Stimulated activated CD8-positive, alpha-beta memory T cell treated with anti-CD3 and anti-CD28 coated beads, Interleukin-15, amount 100 ng/mL, for 24 hours (primary cell): ENCODE measurements at places on chromosomes 2 and 18.

- no peak for DNase-seq
Observed at GRCh38 chr18:59278793-59279192, 5.5 kb upstream of the RAX start.

DNA sequence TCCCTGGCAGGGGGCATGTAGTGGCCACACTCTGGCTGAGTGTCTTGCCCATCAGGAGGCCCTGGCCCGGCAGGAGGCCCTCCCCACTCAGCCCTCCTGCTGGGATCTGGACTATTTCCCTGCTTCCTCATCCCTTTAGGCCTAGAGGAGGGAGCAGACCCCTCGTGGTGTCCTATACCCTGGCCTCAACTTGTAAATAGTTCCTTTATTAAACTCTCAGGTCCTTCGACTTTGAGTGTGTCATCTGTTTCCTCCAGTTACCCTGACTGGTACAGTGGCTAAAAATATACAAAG, 166.7 kb upstream of the GLI2 start:
- DNase-seq, result no peak

GRCh38 chr2:233402346-233402745, 48.1 kb downstream of the DGKD start:
- no peak for DNase-seq

DNA sequence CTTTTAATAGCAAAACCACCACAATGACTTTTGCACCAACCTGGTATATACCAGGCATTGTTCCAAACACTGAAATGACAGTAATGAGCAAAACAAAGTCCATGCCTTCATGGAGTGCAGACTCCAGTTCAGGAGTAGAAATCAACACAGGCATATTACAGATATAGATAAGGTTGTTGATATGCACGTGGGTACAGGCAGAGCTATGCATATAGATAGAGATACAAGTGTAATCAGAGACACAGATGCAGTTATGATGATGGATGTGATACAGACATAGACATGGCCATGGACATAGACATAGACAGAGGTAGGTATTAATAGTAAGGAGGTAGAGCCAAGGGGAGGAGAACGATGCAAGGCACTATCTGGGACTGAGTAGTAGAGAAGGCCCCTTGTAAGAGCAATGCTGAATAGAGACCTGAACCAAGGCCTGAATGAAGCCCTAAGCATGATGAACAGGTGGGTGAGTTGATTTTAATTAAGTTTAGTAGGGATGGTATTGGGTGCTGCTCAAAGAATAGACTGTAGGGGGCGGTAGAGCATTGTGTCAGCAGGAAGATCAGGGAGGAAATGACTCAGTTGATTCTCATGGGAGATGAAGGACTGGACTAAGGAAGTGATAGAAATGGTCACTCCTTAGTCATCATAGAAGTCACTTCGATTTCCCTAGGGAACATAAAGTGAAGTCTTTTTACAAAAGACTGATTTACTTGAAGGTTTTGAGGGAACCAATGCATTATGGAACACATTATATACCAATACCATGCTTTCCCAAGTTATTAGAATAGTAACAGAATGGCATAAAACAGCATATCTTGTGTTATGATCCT, 39.4 kb downstream of the CMPK2 start:
- peak; percentile 9 for DNase-seq

DNA sequence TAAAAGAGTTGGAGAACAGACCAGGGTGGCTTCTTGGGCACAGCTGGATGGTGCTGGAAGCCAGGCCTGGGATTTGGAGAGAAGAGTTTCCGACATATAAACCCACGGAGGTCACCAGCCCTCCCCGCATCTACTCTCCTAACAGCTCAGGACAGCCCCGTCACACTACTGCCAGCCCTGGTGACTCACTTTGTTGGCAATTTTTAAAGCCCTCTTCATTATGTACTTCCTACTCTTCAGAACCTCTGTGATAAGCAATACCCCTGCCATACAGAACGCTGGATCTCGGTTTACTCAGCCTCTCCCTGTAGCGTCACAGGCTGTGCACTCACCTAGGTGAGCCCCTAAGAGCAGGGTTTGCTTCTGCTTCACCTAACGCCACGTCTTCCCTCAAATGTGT, 48.1 kb downstream of the ID2 start:
- DNase-seq, result no peak

GRCh38 chr2:145043399-145043834, 523.5 kb upstream of the ZEB2 start:
- no peak for DNase-seq

GRCh38 chr2:172095146-172095904, 7.4 kb downstream of the DLX2 start:
- no peak for DNase-seq

GRCh38 chr18:21513292-21513691, 87.2 kb downstream of the ESCO1 start:
- DNase-seq, result no peak

GRCh38 chr2:168096158-168096557, 151.2 kb downstream of the STK39 start:
- DNase-seq, result no peak

DNA sequence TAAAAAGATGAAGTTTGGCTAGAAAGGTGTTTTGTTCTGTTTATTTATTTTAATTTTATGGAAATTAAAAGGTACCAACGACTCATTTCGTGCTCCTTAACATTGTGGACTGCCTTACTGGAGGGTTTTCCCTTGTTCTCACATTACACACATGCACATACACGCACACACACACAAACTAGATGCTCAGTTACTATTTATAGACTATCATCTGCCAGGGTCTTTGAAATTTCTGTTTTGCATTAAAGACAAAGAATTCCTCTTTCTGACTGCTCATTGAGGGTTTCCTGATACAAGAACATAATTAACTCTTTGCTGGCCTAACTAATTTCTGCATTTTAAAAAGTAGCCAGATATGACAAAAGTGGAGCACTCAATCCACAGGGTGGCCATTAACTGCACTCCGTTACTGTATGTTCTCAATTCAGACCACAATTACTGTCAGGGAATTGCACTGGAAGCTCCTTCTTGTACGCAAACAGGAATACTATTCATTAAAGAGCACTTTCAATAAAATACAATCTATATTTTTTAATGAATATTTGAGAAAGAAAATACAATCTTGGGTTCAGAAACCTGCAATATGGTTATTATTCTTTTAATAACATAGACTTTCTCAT, 366.9 kb upstream of the GALNT5 start:
- DNase-seq, result no peak

DNA sequence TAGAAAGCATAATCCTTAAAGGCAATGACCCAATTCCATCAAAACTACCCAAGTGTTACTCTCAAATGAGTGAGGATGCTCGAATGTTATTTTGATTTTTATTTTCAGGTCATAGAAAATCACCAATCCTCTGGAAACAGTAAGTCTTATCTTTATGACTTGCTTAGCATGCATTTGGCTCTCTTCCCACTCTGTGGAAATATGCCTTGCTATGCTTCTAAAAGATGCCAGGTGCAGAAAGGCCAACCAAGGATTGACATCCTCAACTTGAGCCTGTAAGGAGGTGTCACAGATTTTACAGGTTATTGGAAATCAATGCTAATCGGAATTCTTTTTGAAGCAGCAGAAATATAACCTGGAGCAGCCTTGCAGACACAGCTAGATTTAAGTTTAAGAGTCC, 543.9 kb upstream of the LINC00305 start:
- no peak for DNase-seq

GRCh38 chr2:205771666-205772065, 89.4 kb downstream of the NRP2 start:
- no peak for DNase-seq

GRCh38 chr2:24527536-24527935, 36.5 kb downstream of the NCOA1 start:
- no peak for DNase-seq

DNA sequence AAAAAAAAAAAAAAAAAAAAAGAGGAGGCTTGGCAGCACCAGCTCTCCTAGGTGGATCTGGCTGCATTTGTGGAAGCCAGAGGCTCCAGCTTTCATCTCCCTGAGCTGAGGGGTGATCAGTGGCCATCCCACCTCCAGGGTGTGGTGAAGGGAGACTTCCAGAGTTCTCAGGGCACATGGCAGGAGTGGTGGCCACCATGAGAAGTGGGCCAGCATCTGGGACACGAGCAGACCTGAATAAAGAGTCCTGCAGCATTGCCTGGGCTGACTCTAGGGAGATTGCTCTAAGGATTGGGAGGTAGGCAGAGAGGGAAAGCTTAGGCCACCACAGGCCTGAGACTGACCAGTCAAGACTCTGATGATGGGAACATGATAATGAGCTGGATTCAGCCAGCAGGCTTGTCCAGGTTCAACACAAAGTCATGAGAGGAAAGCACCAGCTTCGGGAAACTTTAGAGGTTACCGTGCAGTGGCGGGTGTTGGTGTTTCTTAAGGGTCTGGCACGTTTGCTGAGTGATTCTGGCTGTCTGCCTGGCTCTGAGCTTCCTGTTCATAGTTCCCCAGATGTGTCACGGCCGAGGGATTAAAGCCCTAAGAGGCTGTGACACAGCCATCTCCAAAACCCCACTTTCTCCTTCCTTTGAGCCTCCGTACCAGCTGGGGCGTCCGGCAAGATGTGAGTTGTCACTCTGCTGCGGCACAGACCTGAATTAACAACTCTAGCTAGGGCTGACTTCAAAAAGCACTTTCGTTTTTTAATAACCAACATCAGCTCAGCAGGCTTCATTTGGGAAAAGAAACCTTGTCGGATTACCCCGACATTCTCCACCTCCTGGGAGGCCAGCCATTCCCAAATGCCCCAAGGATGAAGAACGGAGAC, 38.3 kb upstream of the IL1R1 start:
- DNase-seq, result peak; percentile 12

DNA sequence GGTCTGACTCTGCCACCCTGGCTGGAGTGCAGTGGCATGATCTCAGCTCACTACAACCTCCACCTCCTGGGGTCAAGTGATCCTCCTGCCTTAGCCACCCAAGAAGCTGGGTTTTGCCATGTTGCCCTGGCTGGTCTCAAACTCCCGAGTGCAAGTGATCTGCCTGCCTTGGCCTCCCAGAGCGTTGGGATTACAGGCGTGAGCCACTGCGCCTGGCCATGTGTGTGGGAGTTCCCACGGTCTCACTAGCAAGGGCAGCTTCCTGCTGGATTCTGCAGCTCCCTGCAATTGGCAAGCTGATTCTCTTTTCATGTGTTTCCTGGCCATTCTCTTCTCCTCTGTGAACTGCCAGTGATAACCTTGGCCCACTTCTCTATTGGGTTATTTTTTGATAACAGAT, 84.0 kb downstream of the USP40 start:
- no peak for DNase-seq

DNA sequence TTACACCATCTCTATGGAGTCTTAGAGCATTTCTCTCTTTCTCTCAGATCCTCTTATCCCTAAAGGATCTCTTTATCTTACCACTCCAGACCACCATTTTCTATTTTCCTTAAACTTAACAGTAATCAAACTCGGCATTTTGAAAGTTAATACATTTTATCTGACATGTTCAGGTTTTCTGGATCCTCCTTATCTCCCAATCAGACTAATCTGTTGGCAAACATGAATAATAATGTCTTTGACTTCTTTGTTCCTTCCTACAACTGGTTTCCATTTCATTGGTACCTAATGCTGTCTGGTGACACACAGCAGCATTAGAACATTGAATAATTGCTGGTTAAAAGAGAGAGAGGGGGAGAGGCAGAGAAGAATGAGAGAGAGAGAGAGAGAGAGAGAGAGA, 932.1 kb upstream of the FSHR start:
- no peak for DNase-seq

DNA sequence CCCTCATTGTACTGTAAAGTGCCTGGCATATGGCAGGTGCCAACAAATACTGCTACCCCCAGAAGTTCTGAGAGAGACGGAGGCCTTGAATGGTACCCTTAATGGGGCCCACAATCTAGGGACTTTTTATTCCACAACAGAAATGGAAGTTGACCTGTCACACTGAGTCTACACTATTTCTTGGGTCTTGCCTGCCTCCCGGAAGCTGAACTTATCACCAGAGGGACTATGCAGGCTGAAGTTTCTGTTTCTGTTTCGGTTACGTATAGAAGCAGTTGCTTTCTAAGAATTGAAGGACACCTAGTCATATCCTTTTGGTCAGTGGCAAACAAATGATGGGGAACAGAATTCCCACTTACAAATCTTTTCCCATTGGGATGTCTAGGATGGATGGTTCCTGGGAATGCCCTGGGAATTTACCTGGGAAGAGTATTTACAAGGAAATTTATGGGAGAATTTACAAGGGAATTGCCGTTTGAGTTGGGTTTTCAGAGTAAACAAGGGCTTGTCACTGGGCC, 74.2 kb downstream of the HS1BP3 start:
- DNase-seq, result no peak

DNA sequence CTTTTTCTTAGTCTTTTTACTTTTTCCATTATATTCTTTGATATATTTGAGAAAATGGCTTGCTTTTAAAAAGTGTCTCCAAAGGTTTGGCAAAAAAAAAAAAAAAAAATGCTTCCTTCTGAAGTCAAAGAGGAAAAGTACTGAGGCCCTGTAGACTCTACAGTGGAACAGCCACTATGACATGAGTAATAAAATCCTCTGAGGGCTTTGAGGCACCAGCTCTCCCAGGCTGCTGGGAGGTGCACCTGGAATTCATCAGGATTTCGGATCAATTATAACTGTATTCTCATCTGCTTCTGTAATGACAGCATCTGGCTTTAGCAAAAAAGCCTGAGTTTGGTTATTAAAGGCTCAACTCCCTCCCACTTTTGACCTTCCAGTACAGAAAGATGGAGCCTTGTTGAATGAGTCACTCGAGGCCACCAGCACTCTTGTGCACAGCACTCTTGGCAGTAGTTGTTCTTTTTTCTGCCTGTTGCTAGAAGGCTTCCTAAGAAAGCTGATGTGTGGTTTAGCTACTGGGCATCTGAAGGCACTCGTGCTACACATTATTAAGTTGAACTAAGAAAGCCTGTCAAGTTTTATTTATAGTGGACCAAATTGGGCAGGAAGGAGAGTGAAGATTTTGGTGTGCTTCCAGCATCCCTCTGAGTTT, 131.3 kb downstream of the PRPF40A start:
- no peak for DNase-seq

DNA sequence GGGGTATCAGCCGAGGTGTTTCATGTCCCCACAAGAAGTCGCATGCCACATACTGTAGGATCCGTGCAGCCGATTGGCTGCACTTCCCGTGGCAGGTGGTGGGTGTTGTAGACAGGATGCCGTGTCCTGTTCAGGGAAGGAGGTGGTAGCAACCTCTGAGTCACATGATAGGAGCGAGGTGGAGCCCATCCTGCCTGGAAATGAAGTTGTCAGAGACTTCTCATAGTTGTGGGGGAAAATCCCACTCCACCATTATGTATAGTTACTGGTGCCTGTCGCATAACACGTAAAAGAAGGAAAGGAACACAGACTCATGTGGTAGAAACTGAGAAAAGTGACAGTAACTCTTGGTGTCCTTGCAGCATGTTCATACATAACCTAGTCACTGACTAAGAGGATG, 91.4 kb upstream of the IL1R2 start:
- no peak for DNase-seq

DNA sequence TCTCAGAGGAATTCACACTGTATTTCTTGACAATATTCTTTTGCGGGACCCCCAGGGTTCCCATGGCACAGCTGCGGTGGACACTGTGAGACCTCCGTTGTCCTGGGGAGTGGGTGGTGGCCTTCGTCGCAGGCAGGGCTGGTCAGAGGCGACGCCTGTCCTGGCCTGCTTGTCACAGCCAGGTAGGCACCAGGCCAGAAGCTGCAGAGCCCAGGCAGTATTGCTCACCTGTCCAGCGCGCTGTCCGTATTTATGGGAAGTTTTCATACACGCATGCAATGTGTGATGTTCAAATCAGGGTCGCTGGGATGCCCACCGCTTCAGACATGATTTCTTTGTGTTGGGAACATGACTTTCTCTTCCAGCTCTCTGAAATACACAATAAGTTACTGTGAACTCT, 126.6 kb downstream of the RTP5 start:
- DNase-seq, result no peak

- no peak for DNase-seq
Observed at GRCh38 chr2:207491956-207492355, 37.8 kb upstream of the CREB1 start.

- no peak for DNase-seq
Observed at GRCh38 chr2:37836270-37836669, 88.8 kb upstream of the RMDN2 start.
